ENCODE measurements at places on chromosomes 7 and 10.
A peak's percentile ranks its signal among the peaks of the same experiment; 100 is the strongest.

GRCh38 chr7:32289651-32290414, 200.3 kb downstream of the LSM5 start:
- peak; percentile 84 for DNase-seq

- no peak for DNase-seq
These were observed 105.2 kb upstream of the PPIF start for GRCh38 chr10:79241990-79242619.

- no peak for DNase-seq
These were observed 99.6 kb upstream of the NAMPT start for GRCh38 chr7:106384373-106384772.

DNA sequence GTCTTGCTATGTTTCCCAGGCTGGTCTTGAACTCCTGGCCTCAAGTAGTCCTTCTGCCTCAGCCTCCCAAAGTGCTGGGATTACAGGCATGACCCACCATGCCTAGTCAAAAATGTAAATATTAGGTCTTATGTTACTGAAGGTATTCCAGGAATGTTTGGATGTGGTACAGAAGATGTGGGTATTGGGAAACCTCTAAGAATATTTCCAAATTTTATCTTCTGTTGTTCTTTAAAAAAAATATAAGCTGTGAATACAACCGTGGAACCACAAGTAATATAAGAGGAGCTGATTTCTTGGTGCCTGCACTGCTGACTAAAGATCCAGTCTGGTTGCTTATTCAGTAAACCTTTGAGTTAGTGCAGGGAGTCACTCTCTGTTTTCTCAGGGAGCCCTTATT, 178.3 kb downstream of the AUTS2 start:
- DNase-seq = no peak

DNA sequence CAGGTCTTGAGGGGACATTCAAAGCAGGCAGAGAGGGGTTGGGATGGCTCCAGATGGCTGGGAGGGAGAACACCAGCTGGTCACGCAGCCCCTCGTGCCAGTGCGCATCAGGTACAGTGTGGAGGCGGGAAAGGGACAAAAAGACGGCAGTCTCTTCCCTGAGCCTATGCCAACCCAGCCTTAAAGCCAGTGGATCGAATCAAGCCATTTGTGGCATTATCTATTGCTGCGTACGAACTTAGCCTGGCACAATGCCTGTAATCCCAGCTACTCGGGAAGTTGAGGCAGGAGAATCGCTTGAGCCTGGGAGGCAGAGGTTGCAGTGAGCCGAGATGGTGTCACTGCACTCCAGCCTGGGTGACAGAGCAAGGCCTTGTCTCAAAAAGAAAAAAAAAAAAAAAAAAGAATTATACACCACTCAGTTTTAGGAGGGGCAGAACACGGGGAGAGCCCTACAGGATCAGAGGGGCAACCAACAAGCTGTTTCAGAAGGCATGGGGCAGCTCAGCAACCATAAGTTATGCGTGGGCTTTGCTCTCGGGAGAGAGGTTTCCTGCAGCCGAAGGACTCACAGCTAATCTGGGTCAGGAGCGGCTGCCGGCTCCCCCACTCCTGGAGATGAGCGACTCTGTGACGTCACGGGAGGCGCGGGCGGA, 356 bp upstream of the NDUFB2 start:
- peak; percentile 86 for DNase-seq

DNA sequence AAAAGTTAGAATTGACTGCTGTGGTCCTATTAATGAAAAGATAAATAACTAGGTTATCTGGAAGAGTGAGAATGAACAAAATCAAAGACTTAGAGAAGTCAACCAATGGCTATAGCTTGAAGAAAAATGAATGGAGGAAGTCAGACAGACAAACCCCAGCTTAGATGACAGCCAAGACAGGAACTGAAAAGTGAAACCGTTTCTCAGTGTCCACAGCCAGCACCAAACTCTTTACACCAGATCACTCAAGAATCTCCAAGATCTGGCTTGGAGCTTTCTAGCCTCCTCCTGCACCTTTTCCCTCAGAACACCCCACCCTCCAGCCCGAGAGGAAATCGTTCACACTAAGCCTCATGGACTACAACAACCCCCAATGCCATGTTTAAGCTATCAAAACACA, 167.0 kb downstream of the SFMBT2 start:
- DNase-seq = no peak

GRCh38 chr7:20532890-20533289, 82.6 kb upstream of the ABCB5 start:
- DNase-seq = no peak

- no peak for DNase-seq
These were observed 282.0 kb downstream of the SEC23IP start for GRCh38 chr10:120174491-120174890.

GRCh38 chr7:87877366-87878040, 1.2 kb downstream of the DBF4 start:
- DNase-seq = no peak

DNA sequence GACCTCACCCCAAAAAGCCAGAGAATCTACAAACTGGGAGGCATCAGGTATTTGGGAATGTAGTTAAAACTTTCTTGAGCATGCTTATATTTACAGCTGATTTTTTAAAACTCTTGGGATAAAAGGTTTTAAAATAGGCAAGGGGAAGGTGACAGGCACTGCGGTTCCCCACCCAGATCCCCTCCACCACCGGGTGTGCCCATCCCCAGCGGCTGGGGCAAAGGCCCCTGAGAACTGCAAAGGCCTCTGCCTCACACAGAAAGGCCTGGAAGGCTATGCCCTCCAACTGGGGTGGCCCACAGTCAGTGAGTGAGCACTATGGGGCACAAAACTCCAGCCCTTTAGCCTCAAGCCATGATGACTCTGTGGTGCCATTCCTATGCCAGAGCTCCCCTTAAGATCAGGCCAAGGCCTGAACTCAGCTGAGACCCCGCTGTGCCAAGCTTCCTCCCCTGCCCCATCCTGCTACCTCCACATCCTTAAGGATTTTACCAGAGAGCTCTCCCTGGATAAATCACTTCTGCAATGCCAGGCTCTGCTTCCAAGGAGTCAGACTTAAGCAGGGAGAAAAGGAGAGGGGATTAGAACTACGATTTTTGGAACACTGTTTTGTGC, 299.1 kb downstream of the GRID1 start:
- DNase-seq = no peak

- DNase-seq = no peak
These were observed 495 bp downstream of the EIF3B start for GRCh38 chr7:2354939-2355704.

- no peak for DNase-seq
These were observed 111.7 kb upstream of the CDK13 start for GRCh38 chr7:39838326-39838725.

DNA sequence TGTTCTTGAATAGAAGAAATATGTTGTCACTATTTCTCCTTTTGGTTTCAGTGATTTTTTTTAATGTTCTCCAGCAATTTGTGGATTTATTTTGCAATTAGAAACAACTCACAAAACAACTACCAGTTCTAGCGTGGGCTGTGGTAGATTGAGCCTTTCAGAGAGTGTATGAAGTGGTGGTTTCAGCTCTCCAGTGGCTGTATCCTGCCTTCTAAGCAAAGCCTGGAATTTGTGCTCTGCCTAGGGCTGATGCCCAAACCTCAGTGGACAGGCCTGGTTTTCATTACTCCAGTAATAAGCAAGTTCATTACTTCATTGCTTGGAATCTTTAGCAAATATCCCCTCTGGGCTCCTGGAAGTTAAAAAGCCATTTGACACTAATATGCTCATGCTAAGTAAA, 35.9 kb downstream of the APBB1IP start:
- DNase-seq = no peak

DNA sequence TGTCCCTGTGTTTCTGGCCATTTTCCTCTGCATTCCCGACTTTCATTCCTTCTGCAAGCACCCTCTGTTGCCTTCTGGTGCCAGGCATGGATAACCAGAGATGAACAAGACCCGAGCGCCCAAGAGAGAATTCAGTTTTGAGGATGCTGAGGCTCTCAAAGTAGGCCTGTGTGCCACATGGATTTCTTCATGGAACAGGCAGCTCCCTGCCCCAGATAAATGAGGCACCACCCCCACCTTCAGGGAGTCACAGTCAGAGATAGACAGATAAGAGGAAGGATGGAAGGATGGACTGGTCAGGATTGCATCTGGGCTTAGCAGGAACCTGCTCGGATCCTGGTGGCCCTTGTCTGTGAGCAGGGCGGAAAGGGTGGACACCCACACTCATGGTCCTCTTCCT, 49.4 kb downstream of the ADCYAP1R1 start:
- no peak for DNase-seq

DNA sequence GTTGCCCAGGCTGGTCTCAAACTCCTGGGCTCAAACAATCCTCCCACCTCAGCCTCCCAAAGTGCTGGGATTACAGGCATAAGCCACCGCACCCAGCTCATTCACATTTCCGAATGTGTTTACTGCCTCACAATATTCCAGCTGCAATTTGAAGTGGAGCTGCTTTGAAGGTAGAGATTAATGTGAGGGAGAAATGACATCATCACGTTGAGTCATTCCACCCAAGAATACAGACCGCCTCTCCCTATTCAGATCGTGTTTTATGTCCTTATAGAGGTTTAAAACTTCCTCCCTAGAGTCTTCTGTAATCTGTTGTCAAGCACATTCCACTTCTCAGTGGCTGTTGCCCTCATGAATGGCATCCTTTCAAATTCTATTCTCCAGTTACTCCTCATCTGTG, 100.4 kb upstream of the PDGFA start:
- no peak for DNase-seq

GRCh38 chr7:77571801-77572200, 34.7 kb downstream of the PTPN12 start:
- DNase-seq = no peak

DNA sequence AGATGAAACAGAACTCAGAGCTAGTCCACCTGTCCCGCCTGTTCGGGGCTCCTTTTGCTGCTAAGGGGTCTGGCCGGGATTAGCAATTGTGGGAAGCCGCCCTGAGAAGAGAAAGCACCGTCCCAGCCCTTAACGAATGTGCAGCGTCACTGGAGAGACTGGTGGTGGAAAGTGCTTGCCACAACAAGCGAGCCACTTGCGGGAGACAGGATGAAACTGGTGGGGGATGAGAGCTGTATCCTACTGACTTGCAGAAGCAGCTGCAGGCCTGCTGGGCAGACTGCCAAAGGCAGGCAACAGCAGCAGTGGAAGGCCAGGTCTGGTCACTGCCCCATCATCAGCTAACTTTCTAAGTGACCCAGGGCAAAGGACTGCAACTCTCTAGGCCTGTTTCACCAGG, 95.4 kb downstream of the FAM53B start:
- DNase-seq = no peak

DNA sequence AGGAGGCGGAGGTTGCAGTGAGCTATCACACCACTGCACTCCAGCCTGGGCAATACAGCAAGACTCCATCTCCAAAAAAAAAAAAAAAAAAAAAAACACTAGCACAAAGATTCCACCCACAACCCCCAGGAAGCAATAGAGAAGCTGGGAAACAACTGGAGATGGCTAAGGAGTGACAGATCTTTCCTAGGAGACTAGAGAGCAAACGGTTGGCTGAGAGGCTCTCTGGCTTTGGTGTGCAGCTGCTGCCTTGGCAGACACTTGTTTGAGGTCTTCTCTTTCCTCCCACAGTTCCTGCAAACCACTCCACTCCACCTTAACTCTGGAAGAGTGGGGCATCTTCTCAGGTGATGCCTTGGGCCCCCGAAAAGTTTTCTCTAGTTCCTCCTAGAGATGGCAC, 78.5 kb upstream of the LANCL2 start:
- DNase-seq = no peak

GRCh38 chr7:140604760-140605159, 35.9 kb downstream of the DENND2A start:
- DNase-seq = no peak

GRCh38 chr7:100466653-100467605, 2.9 kb upstream of the SPACDR start:
- no peak for DNase-seq

DNA sequence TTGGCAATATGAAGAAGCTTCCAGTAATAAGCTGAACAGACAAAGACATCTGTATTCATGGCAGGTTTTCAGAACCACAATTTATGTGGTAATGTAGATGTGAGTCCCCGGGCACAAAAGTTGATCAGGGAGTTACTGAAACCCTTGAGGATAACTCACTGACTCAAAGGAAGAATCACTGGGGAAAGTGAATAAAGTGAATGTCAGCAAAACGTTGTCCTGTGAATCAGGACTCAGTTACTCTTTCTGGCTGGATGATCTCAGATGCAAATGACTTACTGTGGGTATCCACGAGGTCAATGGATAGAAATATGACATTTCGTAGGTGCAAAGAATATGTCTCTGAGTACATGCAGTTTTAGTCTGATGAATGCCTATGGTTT, 172.8 kb upstream of the CTBP2 start:
- no peak for DNase-seq

Measured in NCI-H1694 (cell line).